ENCODE measurements at places on chromosomes 4 and X.

- DNase-seq = no peak
Measured at GRCh38 chr4:139633195-139633594, 32.4 kb upstream of the MGST2 start.

DNA sequence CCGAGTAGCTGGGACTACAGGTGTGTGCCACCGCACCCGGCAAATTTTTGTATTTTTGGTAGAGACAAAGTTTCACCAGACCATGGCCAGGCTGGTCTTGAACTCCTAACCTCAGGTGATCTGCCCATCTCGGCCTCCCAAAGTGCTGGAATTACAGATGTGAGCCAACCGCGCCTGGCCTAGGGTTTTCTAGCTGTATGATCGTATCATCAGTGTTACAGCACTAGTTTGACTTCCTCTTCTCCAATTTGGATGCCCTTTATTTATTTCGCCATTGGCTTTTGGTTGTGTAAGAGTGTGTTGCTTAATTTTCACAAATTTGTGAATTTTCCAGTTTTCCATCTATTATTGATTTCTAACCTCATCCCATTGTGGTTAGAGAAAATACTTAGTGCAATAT lies 5.2 kb downstream of the TKTL1 start:
- no peak for DNase-seq

DNA sequence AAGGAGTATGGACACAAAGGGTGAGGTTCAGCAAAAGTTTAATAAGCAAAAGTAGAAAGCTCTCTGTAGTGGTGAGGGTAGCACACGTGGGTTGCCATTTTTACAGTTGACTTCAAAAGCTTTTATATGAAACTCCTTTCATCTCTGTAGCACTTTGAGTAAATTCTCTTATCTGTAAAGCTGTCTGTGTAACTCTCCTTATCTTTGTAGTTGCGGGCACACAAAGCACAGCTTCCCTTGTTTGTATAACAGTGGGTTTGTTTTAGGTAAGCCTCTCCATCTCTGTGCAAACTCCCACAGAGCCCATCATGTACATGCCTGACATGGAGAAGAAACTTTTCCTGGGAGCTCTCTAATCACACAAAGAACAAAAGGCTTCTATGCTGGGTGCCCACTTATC lies 325.9 kb upstream of the PABPC5 start:
- no peak for DNase-seq

DNA sequence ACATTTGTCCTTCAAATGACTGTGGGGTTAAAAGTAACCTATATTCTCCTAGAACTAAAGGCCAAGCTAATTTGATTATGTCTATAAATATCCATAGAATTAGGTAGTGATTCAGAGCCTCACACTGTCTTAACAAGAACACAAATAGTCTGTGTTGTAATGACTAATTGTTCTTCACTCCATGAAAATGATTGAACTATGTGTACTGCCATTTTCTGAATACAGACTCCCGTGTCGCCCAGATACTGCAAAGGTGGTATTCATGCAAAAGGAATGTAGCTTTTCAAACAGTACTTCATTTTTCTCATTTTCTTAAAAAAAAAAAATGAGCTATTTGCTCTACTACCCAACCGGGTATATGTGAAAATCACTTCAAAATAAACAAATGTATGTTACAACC lies 11.3 kb upstream of the PHKA2 start:
- no peak for DNase-seq

- no peak for DNase-seq
Measured at GRCh38 chrX:51876441-51876840, 17.0 kb upstream of the MAGED1 start.

- DNase-seq = no peak
Measured at GRCh38 chr4:87844452-87844851, 11.7 kb downstream of the MEPE start.

DNA sequence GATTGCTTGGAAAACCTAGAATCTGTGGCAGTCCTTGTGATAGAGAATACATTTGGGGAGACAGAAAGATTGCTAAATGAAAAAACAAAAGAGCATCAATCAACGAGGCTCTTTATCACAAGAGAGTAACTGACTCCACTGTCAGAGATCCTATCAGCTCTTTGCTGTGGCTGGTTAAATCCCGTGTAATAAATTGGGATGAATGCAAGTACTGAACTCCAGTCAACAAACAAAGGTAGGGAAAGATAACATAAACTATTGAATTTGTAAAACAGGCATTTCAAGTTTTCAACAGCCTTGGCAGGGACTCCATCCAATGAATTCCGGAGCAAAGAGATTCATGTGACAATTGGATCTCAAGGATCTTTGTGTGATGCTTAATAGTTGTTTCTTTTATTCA lies 21.3 kb downstream of the MMRN1 start:
- DNase-seq = no peak

DNA sequence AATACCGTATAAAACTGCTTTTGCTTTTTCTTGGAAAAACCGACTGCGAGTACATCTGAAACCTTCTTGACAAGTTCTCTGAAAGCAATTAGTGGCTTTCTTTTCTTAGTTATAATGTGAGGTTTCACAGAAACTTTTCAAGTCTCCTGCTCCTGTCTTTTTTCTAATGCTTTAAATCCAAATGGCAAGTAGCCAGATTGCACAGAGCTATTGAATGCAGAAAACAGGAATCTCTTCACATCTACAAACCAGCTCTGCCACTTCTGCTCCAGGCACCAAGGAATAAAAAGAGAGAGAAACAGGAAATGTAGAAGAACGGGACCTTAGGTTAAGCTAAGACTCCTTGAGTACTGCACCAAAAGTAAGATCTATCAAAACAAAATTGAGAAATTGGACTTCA lies 267.3 kb upstream of the TET2 start:
- no peak for DNase-seq

- no peak for DNase-seq
Measured at GRCh38 chr4:26878794-26879391, 18.3 kb downstream of the STIM2 start.

DNA sequence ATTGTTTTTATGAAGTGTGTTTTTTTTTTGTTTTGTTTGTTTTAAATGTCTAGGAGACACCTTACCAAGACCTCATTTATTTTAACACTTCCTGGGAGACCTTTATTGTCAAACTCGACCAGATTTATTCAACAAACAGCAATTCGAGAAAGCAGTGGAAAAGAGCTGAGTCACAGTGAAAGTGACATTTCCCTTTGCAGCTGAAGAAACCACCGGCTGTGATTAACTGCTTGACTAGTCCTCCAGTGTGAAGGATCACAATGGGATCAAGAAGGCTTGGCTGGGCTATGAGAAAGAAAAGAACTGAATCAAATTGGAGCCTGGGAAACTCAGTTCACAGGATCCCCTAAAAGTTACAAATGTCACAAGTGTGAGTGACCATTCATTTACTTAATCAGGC lies 11.9 kb upstream of the ADH7 start:
- DNase-seq = no peak

- DNase-seq = no peak
Measured at GRCh38 chrX:8404471-8404870, 60.2 kb upstream of the VCX3B start.

GRCh38 chr4:149987330-149988086 lies 90.7 kb upstream of the DCLK2 start:
- no peak for DNase-seq

DNA sequence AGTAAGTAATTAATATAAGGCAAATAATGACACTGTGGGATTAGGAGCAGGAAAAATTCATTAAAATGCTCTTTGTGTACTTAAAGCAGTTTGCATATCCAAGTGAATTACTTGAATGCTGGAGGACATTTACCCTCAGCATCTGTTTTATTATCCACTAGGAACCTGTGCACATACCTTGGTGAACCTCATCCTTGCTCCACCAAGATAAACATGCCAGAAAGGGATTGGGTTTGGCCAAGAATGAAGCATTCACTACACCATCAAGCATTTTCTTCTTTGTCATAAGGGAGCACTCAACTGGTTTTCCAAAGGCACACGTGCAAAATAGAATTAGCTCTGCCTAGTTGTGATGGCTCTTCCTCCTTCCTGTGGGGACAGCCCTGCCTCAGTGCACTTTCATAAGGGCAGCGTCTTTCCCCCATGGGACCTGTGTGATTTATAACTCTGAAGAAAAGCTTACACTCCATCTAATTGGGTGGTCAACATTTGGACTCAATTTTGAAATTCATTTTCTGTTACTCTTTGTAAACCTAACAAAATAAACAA lies 291.7 kb downstream of the USP46 start:
- no peak for DNase-seq

- DNase-seq = no peak
Measured at GRCh38 chrX:69124108-69124507, 41.1 kb downstream of the PJA1 start.

DNA sequence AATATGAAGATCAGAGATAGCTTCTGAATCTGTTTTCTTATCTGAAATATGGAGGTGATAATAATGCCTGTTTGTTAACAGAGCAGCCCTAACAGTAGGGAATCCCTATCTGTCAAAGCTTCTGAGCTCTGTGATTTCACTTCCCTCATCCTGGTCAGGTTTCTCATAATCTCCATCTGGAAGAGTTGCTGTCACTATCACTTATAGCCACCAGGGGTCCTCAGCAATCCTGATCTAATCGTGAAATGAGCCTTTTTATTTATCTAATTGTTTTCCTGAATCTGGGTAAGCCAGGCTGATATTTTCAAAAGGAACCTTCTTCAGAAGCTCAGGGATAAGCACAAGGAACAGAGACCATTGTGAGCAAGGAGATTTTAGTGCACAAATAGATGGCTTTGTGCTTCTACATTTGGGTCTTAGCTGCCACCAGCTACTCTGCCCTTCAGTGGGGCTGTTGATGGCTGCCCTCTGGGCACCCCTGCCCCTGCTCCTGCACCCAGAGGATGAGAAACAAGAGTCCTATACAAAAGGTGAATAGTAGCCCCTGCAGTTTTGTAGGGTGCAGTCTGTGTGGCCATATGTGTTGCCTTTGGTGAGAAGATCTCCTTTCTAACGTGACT lies 196.4 kb upstream of the RADX start:
- no peak for DNase-seq

GRCh38 chrX:134849390-134849789 lies 141.4 kb upstream of the SMIM10 start:
- DNase-seq = no peak

- DNase-seq = no peak
Measured at GRCh38 chr4:154230091-154230490, 261.5 kb downstream of the DCHS2 start.

DNA sequence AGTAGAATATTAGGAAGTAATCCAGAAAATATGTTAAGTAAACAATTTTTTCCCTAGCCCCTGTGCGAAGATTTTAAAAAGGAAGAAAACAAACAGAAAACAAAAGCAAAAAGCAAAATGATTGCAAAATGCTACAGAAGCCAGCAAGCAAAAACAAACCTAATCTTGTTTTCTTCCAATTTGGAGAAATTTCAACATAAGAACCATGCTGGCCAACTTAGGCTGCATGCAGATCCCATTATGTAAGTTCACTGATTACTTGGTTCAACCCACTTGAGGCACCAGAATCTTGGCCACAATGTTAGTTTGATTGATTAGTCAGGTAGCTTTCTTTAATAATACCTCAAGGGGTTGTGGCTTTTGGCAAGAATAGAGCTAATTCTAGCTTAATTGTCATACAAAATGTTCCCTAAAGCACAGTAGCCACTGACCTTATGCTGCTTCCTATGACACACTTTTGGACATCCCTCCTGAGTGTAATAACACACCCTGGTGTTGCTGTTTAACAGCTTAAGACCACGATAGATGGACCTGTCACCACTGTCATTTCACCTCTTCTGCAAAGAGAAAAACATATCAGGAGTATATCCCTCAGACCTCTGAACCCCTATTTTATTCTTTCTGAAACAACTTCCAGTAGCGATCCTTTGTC lies 2342.1 kb downstream of the PCDH7 start:
- no peak for DNase-seq

- DNase-seq = no peak
Measured at GRCh38 chr4:54548098-54548620, 109.6 kb upstream of the KIT start.

DNA sequence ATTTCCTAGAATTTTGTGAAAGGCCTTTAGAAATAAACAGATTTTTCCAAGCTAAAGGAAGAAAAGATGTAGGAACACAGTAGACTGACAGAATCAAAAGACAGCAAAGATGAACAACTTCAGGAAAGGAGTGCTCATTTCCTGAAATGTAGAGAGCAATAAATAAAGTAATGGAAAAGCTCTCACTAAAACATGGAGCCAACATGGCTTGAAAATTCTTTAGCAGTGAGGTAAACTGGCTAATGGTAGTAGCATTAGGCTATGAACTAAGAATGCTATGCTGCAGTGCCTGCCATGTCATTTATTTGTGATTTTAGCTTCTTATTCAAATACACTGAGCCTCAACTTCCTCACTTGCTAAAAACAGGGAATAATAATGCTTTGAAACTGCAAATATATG lies 108.7 kb downstream of the IQCM start:
- no peak for DNase-seq

GRCh38 chr4:149841686-149842085 lies 26.0 kb upstream of the IQCM start:
- DNase-seq = no peak

GRCh38 chr4:185122681-185123345 lies 20.3 kb upstream of the SLC25A4 start:
- no peak for DNase-seq

DNA sequence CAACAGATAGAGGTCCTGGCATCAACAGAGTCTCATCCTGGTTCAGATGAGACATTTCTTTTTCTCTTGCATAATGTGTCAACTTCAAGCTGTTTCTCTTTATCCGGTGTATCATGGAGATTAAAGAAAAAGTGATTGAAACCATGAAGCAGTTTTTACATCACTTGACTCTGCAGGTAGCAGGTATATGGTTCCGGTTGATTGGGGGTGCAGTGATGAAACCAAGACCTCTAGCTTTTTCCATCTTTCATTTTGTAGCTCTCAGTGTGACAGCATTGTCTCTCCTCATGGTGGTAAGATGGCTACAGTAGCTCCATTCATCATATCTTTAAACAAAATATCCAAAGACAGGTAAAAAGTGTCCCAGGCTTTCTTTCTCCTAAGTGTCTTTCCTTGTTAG lies 2.4 kb upstream of the HOPX start:
- no peak for DNase-seq

- no peak for DNase-seq
Measured at GRCh38 chr4:15884666-15885065, 53.9 kb downstream of the FGFBP1 start.

- DNase-seq = no peak
Measured at GRCh38 chrX:134622813-134623185, 35.5 kb downstream of the PLAC1 start.

GRCh38 chrX:17812763-17813162 lies 48.3 kb downstream of the RAI2 start:
- no peak for DNase-seq

GRCh38 chr4:154566639-154567204 lies 3.9 kb downstream of the FGB start:
- no peak for DNase-seq

- DNase-seq = no peak
Measured at GRCh38 chrX:9880870-9881269, 86.3 kb upstream of the CLDN34 start.

GRCh38 chr4:966266-967112 lies 6.9 kb downstream of the DGKQ start:
- DNase-seq = no peak
